ENCODE measurements at places on chromosomes 1 and 21. TPM values are rescaled to one million over a fixed set of nuclear protein-coding genes. Genes with fewer than 3 reads are reported as not detected.

DNA sequence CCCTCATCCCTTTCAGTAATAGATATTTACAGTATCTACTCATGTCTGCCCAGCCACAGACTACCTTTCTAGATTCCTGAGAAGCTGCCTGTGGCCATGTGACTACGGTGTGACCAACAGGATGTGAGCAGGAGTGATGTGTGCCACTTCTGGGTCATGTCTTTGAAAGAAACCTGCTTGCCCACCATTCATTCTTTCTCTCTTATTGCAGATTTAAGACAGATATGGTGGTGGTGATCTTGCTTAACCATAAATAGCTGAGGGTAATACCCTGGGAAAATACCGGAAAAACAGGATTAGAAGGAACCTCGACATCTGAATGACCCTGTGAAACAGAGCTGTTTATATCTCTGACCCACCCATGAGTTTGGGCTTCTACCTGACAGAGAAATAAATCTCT is 41.6 kb upstream of the GUCA2A start:
- DNase-seq = no peak

DNA sequence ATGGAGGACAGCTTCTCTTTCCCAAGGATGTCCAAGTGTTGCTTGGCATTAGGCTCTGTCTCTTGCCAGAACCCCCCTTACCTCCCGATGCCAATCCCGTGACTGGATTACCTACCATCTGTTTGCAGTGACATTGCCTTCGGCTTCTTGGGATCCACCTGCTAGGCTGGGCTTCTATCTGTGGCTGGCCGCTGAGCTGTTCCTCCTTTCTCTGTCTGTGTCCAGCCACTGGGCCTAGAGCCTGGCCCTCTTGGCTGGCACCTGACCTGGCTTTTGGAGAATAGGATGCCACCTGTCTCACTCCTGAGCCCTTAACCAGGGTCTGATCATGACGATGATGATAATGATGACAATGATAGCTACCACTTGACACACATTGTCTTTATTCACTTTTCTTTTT is 41.6 kb upstream of the STUM start:
- DNase-seq = no peak

- no peak for DNase-seq
These were observed 868.5 kb downstream of the BRINP3 start for GRCh38 chr1:189609167-189609566.

DNA sequence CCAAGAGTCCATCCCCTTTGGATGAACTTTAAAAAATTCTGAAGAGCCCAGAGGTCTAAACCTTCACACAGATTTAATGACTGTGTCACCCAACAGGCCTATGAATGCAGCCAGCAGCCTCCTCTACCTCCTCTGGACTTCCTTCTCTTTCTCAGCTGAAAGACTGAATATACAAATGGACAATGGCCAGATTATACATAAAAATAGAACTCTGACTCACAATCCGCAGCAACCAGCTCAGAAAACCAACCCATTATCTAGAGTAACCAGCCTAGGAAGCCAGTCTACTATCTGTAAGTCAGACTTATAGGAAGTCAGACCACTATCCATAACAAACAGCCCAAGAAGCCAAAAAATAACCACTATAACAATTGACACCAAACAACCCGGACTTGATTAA is 224.5 kb downstream of the ASTN1 start:
- no peak for DNase-seq

- DNase-seq = no peak
These were observed 182.9 kb downstream of the CDC7 start for GRCh38 chr1:91683598-91683951.

DNA sequence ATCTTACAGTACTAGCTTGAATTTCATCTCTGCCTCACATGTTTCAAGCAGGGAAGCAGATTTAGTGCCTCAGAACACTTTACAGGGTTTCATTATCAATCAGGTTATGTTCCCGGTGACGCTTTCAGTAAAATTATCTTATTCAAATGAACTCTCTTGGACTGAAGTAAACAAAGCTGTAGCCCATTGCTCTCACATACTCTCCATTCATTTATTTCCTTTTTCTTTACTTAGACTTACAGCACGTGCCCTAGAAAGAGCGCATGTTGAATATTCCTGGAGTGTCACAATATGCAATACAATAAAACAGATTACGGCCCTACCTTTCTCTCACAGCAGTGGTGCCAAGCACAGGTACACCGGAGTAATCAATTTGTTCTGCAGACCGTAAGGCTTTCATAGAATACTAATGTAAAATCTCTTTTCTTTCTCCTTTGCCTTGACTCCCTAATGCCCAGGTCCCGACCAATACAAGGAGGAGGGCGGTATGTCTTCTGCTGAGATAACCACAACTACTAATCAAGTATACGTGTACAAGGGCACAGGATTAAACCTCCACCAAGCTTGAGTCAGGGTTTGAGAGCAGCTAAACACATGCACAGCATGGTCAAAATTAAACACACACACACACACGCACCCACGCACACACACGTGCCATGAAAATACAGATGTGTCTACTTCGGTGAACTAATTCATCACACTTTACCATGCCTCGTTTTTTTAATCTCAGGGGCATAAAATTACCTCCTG is 62.8 kb downstream of the NRIP1 start:
- DNase-seq = no peak

- DNase-seq = no peak
These were observed 15.4 kb upstream of the EPS15 start for GRCh38 chr1:51534447-51534846.

The TFF3 gene
- not detected for total RNA-seq

The KRTAP19-3 gene
- total RNA-seq = not detected

DNA sequence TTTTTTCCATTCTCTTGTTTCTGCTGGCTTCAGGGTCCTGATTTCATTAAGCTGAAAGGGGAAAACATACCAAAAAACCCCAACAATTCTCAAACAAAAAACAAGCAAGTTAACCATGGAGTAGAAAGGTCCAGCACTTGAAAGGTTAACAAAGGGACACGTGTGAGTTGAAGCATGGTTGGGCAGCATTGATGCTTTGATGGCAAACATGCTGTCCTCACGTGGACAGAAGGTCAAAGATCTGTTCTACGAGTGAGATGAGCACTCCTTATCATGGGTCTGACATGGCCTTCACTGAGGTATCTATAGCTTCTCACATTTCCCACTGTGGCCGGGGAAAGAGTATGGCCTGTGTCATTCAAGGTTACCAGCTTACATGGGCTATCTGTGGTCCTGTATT is 394.9 kb downstream of the HHAT start:
- DNase-seq = no peak

GRCh38 chr21:41170859-41171609 is 3.1 kb downstream of the BACE2 start:
- no peak for DNase-seq

The MIA3 gene
- 39.1 TPM for total RNA-seq

GRCh38 chr1:40361637-40362036 is 11.9 kb upstream of the SMAP2 start:
- DNase-seq = no peak

GRCh38 chr1:195096051-195096521 is 1512.2 kb downstream of the KCNT2 start:
- DNase-seq = no peak

- no peak for DNase-seq
These were observed 56.3 kb downstream of the KCNAB2 start for GRCh38 chr1:6101826-6102531.

Data from activated T-cell treated with anti-CD3 and anti-CD28 coated beads, Interleukin-2, amount 50 U/mL, for 4 hours (primary cell).